Activated CD4-positive, alpha-beta T cell treated with anti-CD3 and anti-CD28 coated beads, Interleukin-2, amount 10 ng/mL, durations not matched to agents 7 days and 5 days (primary cell): ENCODE measurements at places on chromosomes 1 and 21. TPM values are rescaled to one million over a fixed set of nuclear protein-coding genes. Genes with fewer than 3 reads are reported as not detected.

The ESRRG gene
- total RNA-seq = not detected

The NCAM2 gene
- not detected for total RNA-seq

The CD84 gene
- 16.2 TPM for total RNA-seq

The CDK11A gene
- total RNA-seq = 61.4 TPM

The NCF2 gene
- total RNA-seq = 15.3 TPM

The C1orf94 gene
- total RNA-seq = not detected

The CRP gene
- not detected for total RNA-seq

DNA sequence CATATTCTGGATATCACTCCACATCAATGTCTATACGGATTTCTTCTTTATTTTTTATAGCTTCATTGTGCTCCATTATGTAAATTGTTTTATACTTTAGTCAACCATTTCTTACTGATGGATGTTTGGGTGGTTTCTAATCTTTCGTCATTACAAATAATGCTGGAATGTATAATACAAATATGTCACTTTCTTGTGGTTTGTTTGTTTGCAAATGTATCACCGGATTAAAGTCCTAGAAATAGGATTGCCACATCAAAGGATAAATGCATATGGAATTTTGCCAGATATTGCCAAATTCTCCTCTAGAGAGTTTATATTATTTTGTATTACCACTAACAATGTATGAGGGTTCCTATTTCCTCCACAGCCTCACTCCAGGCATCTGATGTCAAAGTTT is 48.7 kb upstream of the PRDM2 start:
- H3K27ac ChIP-seq = no peak overlapping the region
- no peak for DNase-seq
- no peaks in the 10 kb centered on the region for H3K36me3 ChIP-seq
- H3K4me3 ChIP-seq = no peak overlapping the region
- peaks cover 11% of the 10 kb centered on the region for H3K27me3 ChIP-seq
- no peaks in the 10 kb centered on the region for H3K4me1 ChIP-seq

GRCh38 chr1:31869449-31869848 is 53.6 kb upstream of the SPOCD1 start:
- H3K27ac ChIP-seq = no peak overlapping the region
- H3K27me3 ChIP-seq = no peaks in the 10 kb centered on the region

- no peak for DNase-seq
- no peak overlapping the region for H3K4me3 ChIP-seq
- no peak overlapping the region for H3K27ac ChIP-seq
- peaks cover 2% of the 10 kb centered on the region for H3K27me3 ChIP-seq
- no peaks in the 10 kb centered on the region for H3K36me3 ChIP-seq
Observed at GRCh38 chr1:221874285-221875003, 132.6 kb upstream of the DUSP10 start.

GRCh38 chr1:15524283-15525049 is 451 bp upstream of the CASP9 start:
- no peaks in the 10 kb centered on the region for H3K27me3 ChIP-seq
- peak overlapping the region; percentile 98 for H3K27ac ChIP-seq
- peaks cover 62% of the 10 kb centered on the region for H3K4me1 ChIP-seq
- H3K4me3 ChIP-seq = peak overlapping the region; percentile 88

DNA sequence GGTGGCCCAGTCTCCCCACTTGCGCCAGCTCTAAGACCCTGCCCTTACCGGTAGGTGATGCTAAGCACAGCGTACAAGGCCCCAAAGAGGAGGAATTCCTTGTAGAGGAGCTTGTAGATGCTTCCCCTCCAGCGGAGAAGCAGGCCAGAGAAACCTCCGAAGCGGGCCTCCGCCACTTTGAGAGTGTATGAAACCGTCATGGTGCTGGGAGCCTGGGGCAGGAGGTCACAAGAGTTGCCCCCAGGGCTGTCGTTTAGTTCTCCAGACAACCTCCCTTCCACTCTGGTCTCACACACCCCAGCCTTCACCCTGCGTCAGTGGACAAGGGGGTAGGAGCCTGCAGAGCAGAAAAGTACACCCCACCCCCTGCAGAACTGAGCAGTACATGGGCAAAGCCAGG is 464 bp downstream of the BEST4 start:
- H3K4me1 ChIP-seq = peaks cover 32% of the 10 kb centered on the region
- H3K36me3 ChIP-seq = peaks cover 3% of the 10 kb centered on the region
- H3K27ac ChIP-seq = no peak overlapping the region
- no peaks in the 10 kb centered on the region for H3K27me3 ChIP-seq

- no peaks in the 10 kb centered on the region for H3K36me3 ChIP-seq
- H3K4me3 ChIP-seq = no peak overlapping the region
- H3K27me3 ChIP-seq = no peaks in the 10 kb centered on the region
- no peak overlapping the region for H3K27ac ChIP-seq
- no peaks in the 10 kb centered on the region for H3K4me1 ChIP-seq
- no peak for DNase-seq
Observed at GRCh38 chr1:171468120-171468750, 17.1 kb upstream of the PRRC2C start.

DNA sequence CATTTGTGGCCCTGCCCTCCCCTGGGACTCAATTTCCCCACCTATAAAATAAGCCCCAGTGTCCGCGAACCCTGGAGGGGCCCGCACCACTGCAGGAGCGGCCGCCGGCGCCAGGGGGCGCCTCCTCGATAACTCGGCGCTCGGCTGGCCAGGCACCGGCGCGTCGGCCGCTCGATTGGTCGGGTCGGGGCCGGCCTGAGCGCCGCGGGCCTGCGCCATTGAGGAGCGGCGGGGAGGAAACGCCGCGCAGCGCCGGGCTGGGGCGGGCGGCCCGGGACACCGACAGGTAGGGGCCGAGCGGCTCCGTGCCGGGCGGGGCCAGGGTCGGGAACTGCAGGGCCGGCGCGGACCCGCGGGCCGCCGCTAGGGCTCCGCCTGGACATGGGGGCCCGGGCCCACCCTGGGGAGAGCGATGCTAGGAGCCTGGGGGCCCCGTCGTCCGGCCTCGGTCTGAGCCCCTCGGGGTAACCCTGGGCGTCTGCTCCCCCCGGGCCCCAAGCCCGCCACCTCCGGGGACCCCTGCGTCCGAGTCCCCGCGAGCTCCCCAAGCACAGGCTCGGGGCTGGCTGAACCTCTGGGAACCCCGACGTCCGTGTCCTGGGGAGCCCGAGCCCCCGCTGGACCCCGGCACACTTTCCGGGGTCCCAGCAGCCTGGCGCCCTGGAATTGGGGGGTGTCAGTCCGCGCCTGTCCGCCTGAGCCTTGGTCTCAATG is at the start of gene VPS13D:
Gene VPS13D (plus strand): TSS at position 196 of the 714 bp plus-strand sequence. CDS start 4,237 bp downstream, outside the sequence.
- no peaks in the 10 kb centered on the region for H3K36me3 ChIP-seq
- peak within 1 kb of the TSS; percentile 75 for H3K27ac ChIP-seq
- DNase-seq = peak; percentile 87

DNA sequence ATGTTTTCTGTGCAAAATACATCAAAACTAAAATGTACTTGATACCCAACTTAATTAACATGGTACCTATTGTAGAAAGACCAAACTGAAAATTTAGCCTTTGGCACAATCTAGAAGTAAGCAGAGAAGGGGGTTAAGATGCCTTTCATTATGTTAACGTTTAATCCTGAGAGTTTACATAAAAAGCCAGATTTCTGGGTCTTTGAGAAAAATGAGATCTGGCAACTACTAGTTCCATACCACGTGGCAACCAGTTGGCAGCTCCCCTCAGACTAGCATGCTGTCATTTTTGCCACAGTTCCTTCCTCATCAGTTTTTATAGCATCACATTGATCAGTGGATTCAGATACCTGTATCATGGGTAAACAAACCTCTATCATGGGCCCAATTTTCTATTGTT is 1.5 kb downstream of the RO60 start:
- peaks cover 55% of the 10 kb centered on the region for H3K4me1 ChIP-seq
- H3K36me3 ChIP-seq = peaks cover 21% of the 10 kb centered on the region
- DNase-seq = no peak
- H3K27ac ChIP-seq = peak overlapping the region; percentile 100
- H3K4me3 ChIP-seq = peak overlapping the region; percentile 100

DNA sequence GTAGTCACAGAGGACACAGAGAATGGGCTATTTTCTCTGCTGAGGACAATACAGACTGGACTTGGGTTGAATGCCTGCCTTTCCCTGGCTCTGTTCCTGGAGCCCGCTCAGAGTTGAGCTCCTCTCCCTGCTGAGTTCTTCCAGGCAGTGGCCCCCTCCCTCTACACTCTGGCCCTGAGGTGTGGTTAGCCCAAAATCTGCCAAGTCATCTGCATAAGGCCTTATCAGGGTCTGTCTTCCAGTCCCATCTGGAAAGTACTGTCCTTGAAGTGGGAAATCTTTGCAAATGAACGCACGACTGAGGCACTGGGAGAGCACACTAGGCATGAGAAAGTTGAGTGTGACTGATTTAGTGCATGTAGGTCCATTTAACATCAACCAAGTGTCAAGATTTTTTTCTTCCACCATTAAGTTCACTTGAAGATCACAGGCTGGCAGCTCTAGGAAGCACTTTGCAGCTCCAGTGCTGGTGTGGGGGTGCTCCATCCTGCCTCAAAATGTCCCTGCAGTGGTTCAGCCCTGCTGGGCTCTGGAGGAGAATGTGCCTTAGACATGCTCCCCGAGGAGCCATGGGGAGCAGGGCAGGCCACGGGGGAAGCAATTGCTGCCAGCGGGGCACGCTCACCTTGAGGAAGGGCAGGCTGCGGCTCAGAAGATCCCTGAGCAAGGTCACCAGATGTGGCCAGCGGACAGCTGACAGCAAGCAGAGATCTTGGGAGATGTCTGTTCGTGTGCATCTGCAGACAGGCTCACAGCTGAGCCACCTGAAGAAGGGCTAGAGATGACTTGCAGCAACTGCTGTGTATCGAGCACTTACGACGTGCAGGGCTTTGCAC is 41.5 kb downstream of the IER5 start:
- no peak for DNase-seq
- no peak overlapping the region for H3K4me3 ChIP-seq
- H3K4me1 ChIP-seq = peaks cover 46% of the 10 kb centered on the region

- H3K27ac ChIP-seq = peak overlapping the region; percentile 87
- no peaks in the 10 kb centered on the region for H3K27me3 ChIP-seq
- no peak overlapping the region for H3K4me3 ChIP-seq
- H3K36me3 ChIP-seq = peaks cover 63% of the 10 kb centered on the region
- peak; percentile 66 for DNase-seq
Observed at GRCh38 chr1:27992276-27992675, 32.5 kb downstream of the XKR8 start.

DNA sequence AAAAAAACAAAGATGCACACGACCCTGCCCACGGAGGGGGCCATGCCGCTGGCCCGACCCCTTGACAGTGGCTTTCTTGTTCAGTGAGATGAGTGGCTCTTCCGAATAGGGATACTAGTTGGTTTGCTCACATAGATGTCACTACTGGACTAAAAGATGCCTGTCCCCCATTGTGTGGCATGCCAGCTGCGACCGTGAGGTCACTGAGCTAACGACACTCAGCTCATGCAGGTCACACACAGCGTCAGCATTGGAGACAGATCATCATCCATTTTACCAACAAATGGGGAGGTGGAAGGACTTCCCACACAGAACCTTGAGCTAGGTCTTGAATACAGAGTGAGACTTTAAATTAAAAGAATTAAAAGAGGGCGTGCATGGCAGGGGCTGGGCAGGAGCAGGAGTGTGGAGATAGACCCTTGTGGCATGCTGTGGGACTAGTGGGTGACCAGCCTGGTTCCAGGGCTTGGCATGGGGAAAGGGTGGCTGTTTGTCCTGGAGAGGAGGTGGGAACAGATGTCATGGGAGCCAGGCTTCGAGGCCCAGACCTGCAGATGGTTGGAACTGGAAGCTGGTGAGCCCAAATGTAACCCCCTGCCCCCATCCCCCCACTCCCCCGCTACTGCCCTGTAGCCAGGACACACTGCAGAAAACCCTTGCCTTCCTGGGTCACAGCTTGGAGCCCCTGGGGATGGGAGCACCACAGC is 12.4 kb downstream of the SLC1A7 start:
- DNase-seq = no peak
- H3K27ac ChIP-seq = no peak overlapping the region
- H3K27me3 ChIP-seq = no peaks in the 10 kb centered on the region
- no peak overlapping the region for H3K4me3 ChIP-seq
- no peaks in the 10 kb centered on the region for H3K36me3 ChIP-seq

DNA sequence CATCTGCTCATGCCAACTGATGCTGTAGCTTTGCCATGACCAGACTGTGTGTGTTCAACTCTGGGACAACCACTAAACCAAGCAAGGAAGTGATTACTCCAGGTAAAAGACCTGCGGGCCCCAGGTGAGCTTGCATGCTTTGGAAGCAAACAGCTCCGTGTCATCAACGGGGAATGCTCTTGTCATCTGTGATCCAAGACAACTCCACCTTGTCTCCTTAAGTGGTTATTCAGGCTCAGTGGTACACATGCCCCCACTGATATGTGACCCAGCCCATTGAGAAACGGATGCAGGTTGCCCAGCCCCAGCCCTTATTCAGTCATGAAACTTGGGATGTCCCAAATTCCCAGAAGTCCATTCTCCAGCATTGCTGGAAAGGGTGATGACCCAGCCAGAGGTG is 89.0 kb downstream of the TIAM1 start:
- H3K27ac ChIP-seq = no peak overlapping the region
- H3K36me3 ChIP-seq = peaks cover 4% of the 10 kb centered on the region
- no peak overlapping the region for H3K4me3 ChIP-seq
- H3K27me3 ChIP-seq = no peaks in the 10 kb centered on the region
- no peaks in the 10 kb centered on the region for H3K4me1 ChIP-seq
- DNase-seq = no peak

DNA sequence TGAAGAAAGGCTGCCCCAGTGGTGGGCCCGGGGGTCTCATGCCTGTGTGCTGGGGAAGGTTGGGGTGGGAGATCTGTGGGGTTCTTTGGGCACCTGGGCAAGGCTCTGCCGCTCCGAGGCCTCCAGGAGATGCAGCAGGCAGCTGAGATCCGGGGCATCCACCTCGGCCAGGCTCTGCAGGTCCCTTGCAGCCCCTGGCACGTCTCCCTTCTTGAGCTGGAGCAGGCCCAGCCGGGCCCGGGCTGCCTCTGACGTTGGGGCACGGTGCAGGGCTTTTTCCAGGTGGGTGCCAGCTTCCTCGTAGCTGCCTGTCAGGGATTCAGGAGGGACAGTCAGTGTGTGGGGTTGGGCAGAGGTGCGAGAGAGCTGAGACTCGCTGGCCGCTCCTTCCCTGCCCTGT is 11.4 kb upstream of the MMEL1 start:
- no peak overlapping the region for H3K4me3 ChIP-seq
- H3K27me3 ChIP-seq = no peaks in the 10 kb centered on the region
- H3K36me3 ChIP-seq = peaks cover 5% of the 10 kb centered on the region

DNA sequence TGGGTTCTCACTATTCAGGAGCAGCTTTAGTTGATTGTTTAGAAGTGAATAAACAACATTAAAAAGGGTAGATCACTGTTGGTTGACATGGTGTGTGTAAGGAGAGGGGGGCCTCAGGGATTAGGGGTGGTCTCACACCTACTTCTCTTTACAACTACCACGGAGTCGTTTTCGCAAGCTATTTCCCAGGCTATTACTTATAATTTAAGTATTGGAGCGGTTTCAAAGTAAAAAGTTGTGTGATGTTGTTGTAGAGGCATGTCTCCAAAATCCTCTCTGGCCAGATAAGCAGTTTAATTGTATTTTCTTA is 1.3 kb downstream of the GPSM2 start:
- H3K4me1 ChIP-seq = peaks cover 32% of the 10 kb centered on the region
- peak overlapping the region; percentile 96 for H3K4me3 ChIP-seq
- DNase-seq = no peak
- H3K27me3 ChIP-seq = peaks cover 13% of the 10 kb centered on the region
- H3K36me3 ChIP-seq = peaks cover 5% of the 10 kb centered on the region
- peak overlapping the region; percentile 94 for H3K27ac ChIP-seq

GRCh38 chr1:13813398-13814012 is 113.5 kb downstream of the PRDM2 start:
- DNase-seq = peak; percentile 59
- H3K4me1 ChIP-seq = peaks cover 17% of the 10 kb centered on the region
- H3K4me3 ChIP-seq = no peak overlapping the region
- H3K27me3 ChIP-seq = no peaks in the 10 kb centered on the region
- H3K27ac ChIP-seq = no peak overlapping the region
